ENCODE measurements at places on chromosomes 7 and 10.

GRCh38 chr10:70508912-70509756, 30.6 kb downstream of the PALD1 start:
- DNase-seq = no peak

GRCh38 chr10:63677001-63677400, 155.8 kb downstream of the REEP3 start:
- DNase-seq = no peak

- DNase-seq = no peak
These were observed 64.1 kb downstream of the PHTF2 start for GRCh38 chr7:77862691-77863090.

DNA sequence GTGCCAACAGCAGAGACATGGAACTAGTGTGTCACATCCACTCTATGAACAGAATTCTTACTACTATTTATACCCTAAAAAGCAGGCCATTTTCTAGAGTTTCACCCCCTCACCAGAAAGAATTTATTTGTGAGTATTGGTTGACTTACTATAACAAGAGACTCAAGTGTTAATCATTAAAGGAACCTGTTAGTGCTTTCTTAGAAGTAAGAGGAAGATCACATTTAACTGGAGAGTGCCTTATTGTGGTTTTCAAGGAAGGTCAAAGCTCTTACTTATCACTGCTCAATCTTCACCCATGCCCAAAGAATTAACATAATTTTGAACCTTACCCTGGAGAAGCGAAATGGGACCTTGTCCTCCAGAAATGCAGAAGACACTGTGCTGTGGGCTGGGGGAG, 169.3 kb upstream of the PRSS1 start:
- DNase-seq = no peak

GRCh38 chr10:79128923-79129305, 60.1 kb downstream of the ZMIZ1 start:
- no peak for DNase-seq

DNA sequence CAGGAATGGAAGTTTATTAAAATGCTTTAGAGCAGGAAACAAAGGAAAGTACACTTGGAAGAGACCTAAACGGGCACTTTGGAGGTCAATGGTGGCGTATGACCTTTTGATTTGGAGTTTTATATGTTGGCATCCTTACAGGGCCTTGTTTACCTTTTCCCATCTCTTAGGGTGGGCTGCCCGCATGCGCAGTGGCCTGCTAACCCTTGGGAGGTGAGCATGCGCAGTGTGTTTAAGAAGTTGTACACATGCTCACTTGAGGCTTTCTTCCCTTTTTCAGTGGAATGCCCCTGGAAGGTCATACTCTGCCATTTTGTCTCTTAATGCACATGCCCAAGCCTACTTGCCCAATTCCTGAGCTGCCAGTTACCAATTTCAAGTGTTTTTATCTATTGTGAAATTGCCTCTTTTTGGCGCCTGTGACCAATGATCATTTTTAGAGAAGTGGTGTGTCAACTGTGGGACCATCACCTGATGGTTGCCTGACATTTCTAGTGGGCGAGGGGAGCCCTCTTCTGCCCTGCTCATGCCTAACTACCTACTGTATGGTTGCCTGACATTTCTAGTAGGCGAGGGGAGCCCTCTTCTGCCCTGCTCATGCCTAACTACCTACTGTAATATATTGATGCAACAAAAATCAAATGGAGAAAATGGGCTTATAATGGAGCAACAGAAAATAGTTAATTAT, 138.0 kb downstream of the PPP1R9A start:
- no peak for DNase-seq

- DNase-seq = no peak
These were observed 134.9 kb upstream of the RSU1 start for GRCh38 chr10:16952080-16952479.

- DNase-seq = no peak
These were observed 19.0 kb upstream of the ELFN1 start for GRCh38 chr7:1651031-1651446.

GRCh38 chr10:118036281-118036875, 10.4 kb downstream of the RAB11FIP2 start:
- no peak for DNase-seq

- no peak for DNase-seq
These were observed 35.1 kb downstream of the ADD3 start for GRCh38 chr10:110042891-110043290.

GRCh38 chr7:29485339-29486190, 78.1 kb upstream of the PRR15 start:
- no peak for DNase-seq

GRCh38 chr7:20945451-20945850, 158.8 kb upstream of the SP8 start:
- no peak for DNase-seq

DNA sequence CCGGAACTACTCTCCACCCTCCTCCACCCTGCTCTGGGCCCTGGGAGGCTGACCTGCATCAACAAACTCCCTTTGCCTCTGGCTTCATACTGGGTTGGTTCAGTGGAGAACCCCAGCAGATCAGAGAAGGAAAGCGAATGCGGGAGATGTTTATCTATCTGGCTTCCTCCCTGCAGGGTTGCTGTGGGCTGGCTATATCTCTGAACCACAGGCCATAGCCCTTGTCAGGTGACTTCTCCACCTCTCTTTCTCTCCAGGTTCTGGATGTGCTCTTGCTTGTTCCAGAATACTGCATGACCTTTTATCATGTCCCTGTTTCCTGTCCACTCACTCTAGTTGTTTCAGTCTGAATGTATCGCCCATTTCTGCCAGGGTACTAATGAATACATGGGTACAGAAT, 51.7 kb upstream of the IFRD1 start:
- DNase-seq = no peak

GRCh38 chr10:12862459-12862858, 139.1 kb downstream of the CCDC3 start:
- DNase-seq = no peak

- no peak for DNase-seq
These were observed 4.3 kb downstream of the MAP3K8 start for GRCh38 chr10:30438021-30438850.

GRCh38 chr10:91210435-91210834, 10.0 kb upstream of the PCGF5 start:
- no peak for DNase-seq

- DNase-seq = no peak
These were observed 34.5 kb downstream of the CHN2 start for GRCh38 chr7:29229066-29229465.

DNA sequence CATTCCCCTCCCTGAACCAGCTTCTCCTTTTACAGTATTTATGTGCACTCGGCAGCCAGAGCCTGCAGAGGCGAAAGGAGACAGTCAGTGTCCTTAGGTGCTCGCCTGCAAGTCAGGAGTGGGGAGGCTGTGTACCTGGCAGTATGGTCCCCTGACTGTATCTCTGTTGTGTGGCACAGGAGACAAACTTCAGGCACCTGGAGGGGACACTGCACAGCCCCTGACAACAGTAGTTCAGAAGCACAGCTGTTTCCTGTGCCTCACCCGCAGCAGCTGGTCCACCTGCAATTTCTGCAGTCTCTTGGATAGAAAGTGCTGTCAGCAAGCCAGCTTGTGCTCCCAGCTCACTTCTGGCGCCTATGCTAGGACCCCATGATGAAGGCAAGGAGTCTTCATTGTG, 73.4 kb upstream of the LAMB4 start:
- DNase-seq = no peak

DNA sequence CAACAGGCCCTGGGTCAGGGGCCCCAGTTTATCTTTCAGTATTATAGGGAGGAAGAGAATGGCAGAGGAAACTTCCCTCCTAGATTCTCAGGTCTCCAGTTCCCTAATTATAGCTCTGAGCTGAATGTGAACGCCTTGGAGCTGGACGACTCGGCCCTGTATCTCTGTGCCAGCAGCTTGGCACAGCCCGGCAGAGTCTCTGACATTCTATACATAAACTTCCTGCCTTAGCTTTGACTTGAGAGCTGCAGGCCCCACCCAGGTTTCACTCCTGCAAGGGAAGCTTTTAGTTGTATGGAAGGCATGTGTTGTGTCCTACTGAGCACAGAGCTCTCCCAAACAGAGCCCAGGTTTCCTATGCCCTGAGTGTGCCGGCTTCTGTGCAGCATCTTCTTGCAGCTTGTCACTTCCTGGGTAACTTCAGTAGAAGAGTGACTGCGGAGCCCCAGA, 205.6 kb upstream of the PRSS58 start:
- no peak for DNase-seq

DNA sequence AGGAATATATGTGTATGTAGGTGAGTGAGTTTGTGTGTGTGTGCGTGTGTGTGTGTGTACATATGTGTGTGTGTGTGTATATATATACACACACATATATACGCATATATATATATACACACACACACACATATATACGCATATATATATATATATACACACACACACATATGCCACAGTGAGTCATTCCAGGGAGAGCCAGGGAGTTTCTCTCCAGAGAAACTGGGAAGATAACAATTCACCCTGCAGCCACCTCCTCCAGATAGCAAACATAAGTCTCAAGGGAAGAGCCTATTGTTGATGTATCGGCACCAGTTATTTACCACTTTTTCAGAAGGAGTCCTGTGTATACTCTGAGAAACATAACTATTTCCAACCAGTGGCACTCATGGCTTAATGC, 102.3 kb upstream of the STK17A start:
- DNase-seq = no peak

DNA sequence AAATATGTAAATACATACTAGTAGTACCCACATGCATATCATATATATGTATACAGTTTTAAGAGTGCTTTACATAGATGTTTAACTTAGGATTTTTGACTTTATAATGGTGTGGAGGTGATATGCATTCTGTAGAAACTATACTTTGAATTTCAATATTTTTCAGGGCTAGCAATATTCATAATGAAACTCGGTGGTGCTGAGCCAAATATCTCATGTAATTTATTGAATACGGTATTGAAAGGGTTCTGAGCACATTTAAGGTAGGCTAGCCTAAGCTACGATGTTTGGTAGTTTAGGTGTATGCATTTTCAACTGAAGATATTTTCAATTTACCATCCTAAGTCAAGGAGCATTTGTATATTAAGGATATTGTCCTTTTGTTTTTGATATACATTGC, 36.0 kb downstream of the ZNRF2 start:
- no peak for DNase-seq

DNA sequence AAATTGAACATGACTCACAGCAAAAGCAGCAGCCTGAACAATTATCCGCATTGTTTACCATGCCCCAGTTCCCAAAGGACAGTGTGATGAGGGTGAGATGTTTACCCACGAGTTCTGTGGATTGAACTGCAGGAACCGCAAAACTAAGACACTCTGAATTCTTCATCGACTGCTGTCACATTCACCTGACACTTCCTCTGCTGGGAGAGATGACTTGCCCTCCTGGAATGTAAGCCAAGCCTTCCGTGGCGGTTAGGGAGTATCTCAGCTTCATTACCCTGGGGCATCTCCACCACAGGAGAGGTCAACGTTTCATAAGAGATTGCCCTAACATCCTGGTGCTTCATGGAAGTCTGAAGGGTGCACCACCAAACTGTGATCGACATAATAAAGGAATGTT, 374.6 kb upstream of the ADARB2 start:
- DNase-seq = peak; percentile 83

- DNase-seq = no peak
These were observed 108.3 kb upstream of the FAM20C start for GRCh38 chr7:83861-84632.

DNA sequence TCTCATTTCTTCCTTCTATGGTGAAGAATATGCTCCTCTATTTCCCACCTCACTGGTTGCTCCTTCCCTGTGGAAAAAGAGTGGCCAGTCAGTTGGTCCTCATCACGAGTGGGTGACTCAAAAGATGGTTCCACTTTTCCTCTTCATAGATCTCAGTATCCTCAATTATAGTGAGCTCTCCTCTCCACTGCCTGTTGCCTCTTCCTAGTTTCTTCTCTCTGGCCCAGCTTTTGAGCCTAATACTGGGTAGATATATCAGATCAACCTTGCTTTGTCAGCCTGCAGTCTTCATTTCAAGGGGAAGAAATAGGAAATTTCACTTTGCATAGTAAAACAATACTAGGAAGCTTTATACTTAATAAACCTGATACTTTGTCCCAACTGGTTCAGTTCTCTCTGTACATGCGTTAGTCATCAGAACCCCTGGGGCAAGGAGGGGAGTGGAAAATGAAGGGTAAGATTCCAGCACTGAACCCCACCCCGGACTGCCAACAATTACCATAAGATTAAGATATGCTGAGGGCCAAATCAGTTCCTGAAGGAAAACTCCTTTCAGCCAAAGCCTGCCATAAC, 15.5 kb upstream of the WNT16 start:
- no peak for DNase-seq

DNA sequence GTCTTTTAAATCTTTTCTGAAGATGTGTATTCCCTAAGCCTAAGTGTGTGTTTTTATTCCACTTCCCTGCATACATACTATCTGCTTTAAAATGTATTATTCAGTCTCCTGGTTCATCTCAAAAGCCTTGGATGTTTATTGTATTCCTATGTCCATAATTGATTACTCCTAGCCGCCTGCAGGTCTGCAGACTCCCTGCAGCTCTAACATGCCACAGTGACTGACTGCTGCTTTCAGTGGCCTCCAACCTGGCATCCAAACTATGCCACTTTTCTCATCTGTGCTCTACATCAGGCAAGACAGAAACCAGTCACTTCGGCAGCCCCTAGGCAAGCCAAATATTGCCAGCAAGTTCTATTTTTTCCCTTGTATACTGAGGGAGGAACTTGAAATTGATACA, 81.7 kb downstream of the ABCA13 start:
- no peak for DNase-seq

- DNase-seq = no peak
These were observed 79.5 kb downstream of the SGMS1 start for GRCh38 chr10:50544095-50544856.

GRCh38 chr7:149229526-149229925, 9.9 kb upstream of the ZNF212 start:
- no peak for DNase-seq

GRCh38 chr7:32887395-32887794, 4.2 kb downstream of the KBTBD2 start:
- no peak for DNase-seq

DNA sequence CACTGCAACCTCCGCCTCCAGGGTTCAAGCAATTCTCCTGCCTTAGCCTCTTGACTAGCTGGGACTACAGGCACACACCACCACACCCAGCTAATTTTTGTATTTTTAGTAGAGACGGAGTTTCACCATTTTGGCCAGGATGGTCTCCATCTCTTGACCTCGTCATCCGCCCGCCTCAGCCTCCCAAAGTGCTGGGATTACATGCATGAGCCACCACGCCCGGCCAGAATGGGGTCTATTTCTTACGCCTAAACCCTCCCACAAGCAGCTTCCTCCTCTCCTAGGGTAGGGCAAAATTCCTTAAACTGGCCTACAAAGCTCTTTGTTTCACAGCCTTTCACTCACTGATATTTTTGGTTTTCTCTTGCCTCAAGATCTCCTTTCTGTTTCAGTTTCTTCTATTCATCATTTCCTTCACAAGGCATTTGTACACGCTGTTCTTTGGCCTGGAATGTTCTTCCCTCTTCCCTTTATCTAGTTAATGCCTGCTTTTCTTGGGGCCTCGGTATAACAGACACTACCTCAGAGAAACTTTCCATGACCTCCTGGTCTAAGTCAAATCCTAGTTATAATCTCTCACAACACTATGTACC, 6.7 kb downstream of the CPEB3 start:
- DNase-seq = no peak

- no peak for DNase-seq
These were observed 36.0 kb downstream of the RHOBTB1 start for GRCh38 chr10:60908031-60908430.
